Cardiac septum (tissue), 1 donor: ENCODE measurements at places on chromosomes 7 and 10.

- DNase-seq, result no peak
Measured at GRCh38 chr7:25779002-25779546, 372.9 kb upstream of the NFE2L3 start.

DNA sequence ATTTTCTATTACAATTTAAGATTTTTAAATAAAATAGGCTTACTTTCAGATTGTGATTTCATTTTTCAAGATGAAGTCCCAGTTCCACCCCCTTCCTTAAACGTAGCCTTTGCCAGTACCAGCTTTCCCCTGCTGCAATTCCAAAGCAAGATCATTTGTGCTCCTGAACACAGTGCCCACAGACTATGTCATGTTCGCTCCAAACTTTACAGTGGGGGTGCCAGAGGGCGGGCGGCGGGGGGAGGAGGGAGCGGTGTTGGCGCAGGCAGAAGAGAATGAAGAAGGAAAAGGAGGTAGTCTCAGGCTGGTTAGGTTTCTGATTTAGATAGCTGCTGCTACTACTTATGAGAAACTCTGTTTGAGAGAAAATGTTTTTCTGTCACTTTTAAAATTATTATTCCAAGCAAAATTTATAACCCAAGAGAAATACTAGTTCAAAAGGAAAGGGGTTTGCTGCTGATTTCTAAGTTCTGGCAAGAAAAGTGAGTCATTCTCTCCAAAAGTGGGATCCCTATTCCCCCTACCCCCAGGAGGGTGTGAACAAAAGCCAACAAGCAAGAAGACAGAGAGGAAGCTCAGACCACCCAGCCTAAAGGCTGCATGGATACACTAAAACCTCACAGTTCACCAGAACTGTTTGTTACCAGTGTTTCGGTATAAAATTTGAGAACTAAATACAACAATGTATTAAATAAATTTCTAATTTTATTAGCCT lies 109.6 kb downstream of the SRPK2 start:
- DNase-seq, result no peak

- no peak for DNase-seq
Measured at GRCh38 chr10:37684765-37685164, 172.6 kb downstream of the ZNF248 start.

GRCh38 chr7:24501443-24502134 lies 71.7 kb upstream of the PALS2 start:
- DNase-seq, result no peak

DNA sequence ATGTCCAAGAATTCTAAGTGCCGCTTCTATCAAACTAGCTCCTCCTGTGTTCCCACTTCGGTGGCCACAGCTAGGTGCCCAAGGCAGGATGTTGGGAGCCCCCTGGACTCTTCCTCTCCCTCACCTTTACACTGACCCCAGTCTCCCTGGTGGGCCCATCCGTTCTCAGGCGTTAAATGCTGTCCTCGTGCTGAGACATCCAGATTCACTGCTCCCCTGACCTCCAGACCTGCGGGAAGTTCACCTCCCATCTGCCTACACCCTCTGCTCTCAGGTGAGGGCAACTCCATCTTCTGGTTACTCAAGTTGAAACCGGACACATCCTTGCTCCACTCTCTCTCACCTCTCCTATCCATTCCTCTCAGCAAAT lies 114.3 kb downstream of the ARHGAP22 start:
- peak; percentile 72 for DNase-seq
